ENCODE measurements at places on chromosomes 4 and X.

DNA sequence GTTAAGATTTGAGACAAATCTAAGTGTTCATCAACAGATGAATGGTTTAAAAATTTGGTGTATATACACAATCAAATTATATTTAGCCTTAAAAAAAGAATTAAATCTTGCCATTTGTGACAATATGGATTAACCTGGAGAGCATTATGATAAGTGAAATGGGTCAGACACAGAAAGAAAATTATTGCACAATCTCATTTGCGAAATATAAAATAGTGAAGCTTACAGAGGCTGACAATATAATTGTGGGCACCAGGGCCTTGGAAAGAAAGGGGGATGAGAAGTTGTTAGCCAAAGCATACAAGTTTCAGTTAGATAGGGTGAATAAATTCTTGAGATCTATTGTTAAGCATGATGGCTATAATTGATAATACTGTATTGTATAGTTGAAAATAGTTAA is 883.0 kb downstream of the TECRL start:
- DNase-seq = no peak

DNA sequence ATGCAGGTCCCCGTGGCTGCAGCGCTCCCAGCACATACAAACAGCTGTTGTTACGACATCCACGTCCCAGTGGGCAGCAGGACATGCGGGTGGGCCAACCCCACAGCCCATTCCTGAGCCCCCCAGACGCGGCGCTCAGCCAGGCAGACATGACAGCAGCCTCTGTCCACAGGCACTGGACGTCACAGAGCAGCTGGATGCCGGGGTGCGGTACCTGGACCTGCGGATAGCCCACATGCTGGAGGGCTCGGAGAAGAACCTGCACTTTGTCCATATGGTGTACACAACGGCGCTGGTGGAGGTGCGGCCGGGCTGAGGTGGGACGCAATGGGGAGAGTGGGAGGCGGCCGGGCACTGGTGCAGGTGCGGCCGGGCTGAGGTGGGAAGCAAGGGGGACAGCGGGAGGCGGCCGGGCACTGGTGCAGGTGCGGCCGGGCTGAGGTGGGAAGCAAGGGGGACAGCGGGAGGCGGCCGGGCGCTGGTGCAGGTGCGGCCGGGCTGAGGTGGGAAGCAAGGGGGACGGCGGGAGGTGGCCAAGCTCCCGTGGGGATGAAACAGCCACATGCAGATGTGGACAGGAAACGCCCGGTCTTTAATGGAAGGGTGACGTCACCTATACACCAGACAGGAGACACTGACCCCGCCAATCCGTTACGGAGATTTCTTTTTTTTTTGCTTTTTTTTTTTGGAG is 9.4 kb downstream of the PLCXD1 start:
- no peak for DNase-seq

DNA sequence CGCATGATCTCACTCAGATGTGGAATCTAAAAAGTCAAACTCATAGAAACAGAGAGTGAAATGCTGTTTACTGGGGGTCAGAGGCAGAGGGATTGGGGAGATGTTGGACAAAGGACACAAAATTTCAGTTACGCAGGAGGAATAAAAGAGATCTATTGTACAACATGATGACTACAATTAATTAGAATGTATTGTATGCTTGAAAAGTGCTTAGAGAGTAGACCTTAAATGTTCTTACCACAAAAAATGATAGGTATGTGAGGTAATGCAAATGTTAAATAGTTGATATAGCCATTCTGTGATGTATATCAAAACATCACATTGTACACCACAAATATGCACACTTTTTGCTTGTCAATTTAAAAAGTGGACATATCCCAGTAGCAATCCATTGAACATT is 36.1 kb upstream of the PHKA2 start:
- no peak for DNase-seq

DNA sequence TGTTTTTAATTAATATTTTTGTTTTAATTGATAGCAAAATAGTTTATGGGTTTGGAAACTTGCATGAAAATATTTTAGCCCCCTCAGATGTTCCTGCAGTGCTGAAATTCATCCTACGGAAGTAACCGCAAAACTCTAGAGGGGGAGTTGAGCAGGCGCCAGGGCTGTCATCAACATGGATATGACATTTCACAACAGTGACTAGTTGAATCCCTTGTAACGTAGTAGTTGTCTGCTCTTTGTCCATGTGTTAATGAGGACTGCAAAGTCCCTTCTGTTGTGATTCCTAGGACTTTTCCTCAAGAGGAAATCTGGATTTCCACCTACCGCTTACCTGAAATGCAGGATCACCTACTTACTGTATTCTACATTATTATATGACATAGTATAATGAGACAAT is 40.4 kb downstream of the MAP7D3 start:
- no peak for DNase-seq

DNA sequence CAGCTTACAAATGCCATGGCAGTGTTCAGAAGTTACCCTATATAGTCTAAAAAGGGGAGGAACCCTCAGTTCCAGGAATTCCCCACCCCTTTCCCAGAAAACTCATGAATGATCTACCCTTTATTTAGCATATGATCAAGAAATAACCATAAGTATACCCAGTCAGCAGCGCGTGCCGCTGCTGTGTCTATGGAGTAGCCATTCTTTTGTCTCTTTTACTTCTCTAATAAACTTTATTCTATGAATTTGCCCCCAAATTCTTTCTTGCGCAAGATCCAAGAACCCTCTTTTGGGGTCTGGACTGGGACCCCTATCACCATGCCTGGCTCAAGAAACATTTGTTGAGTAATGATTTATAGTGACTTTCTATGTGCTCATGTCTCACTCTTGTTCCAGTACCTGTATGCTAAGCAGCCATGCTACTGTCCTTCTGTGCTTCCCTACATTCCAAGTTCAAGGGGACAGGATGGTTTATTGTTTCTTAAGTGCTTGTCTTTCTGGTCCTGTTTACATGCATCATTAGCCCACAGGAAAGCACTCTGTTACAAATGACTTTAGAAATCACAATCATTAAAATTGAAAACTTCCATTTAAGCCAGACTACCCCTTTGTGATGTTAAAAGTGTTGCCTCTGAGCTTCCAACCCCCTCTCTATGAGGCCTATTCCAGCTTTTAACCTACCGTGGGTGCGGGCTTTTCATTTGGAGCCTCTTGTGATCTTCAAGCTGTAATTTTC is 63.4 kb upstream of the S100G start:
- no peak for DNase-seq
